Dermis microvascular lymphatic vessel endothelial cell (primary cell): ENCODE measurements at places on chromosomes 7 and 10. TPM values are rescaled to one million over a fixed set of nuclear protein-coding genes. Genes with fewer than 3 reads are reported as not detected.

Gene ANKRD16
- 4.5 and 5.7 TPM in 2 replicates for total RNA-seq

Gene TMEM236
- 0.38 and 0.64 TPM in 2 replicates for total RNA-seq

Gene SPDYE18
- total RNA-seq, result 0.26 and 0.38 TPM in 2 replicates

Gene ASZ1
- not detected in 2 replicates for total RNA-seq

- DNase-seq, result no peak
Measured at GRCh38 chr10:126634911-126635310, 35.6 kb downstream of the C10orf90 start.

DNA sequence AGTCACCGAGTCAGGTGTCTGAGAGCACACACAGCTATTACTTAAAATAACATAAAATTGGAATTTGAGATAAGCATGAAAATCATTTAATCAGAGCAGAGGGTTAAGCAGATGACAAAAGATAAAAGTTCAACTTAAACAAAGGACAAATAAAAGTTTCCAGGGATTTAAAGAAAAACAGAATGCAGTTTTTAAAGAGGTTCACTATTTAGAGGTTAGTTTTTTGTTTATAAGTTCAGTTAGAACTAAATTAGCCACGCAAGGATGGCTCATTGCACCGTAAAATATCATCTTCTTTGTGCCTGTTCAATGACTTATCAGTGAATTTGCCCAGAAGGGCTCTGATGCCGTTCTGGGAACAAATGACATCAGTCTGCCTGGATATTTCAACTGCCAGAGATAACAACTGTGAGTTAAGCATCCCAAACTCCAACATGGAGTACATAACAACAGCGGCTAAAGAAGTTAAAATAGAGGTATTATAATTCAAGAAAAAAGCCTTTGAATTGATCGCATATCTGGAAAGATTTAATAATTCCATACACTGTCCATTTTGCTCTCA, 107.8 kb downstream of the ANK3 start:
- no peak for DNase-seq

DNA sequence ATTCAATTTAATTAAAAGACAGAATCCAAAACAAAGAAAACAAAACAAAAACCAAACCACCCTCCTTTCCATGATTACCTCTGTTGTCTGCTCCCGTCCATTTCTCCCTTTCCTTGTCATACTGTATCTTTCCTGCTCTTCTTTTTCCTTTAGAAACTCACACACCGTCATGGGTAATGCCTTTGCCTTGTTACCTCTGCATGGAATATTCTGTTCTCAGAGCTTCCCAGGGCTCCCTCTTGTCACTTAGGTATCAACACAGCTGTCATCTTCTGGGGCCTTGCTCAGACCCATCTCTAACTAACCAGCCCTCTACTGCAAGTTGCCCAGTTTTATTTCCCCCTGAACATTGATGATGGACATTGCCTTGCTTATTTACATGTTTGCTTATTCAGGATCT, 30.2 kb upstream of the GIMAP8 start:
- no peak for DNase-seq

DNA sequence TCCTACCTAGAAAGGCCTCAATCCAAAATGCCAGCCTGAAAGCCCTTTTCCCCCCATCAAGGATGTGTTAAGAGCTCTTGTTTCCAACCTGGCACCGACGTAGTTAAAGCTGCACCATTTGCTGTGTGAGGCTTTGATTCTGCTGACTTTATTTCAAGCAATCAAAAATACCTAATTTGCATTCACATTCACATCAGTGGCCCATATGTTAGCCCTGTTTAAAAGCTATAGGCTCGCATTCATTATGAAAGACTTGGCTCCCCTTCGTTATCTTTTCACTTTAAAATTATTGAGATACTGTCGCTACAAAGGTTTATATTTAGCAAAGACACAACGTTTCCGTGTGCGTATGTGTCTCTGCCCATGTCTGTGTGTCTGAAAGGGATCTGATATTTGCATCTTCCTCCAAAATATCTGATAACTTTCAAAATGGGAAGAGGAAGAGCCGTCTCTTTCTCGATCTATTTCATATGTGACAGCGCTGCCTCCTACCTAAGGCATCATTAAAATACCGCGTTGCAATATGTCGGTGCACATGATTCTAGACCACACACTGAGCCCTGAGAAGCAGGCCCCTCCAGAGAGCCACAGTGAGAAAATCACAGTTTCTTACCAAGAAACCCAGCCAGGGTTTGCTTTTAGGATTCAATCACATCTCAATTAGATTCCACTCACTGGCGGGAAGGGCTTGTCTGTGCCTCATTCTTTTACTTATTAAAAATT, 57.1 kb upstream of the ITPRID1 start:
- DNase-seq, result no peak

- DNase-seq, result peak; percentile 93
Measured at GRCh38 chr7:92809760-92810573, 26.4 kb downstream of the CDK6 start.

GRCh38 chr7:74428023-74428422, 25.7 kb upstream of the GTF2IRD1 start:
- no peak for DNase-seq

GRCh38 chr7:114802632-114803031, 119.3 kb upstream of the MDFIC start:
- no peak for DNase-seq

DNA sequence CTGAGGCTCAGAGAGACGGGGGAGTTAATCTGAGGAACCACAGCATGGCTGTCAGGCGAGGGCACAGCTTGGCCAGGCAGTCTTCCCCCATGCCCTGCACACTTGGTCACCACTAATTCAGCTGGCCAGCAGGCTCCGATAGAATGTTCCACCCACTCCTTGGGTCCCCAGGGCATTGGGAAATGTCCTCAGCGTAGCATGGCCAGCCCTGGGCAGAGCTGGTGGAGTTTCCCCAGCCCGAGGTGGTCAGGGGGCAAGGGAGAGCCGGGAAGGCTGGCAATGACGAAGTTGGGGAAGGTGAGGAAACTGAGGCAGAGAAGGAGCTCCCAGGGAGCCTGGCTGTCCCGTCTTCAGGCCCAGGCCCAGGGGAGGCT, 12.1 kb upstream of the GRIFIN start:
- no peak for DNase-seq

- peak; percentile 72 for DNase-seq
Measured at GRCh38 chr7:123747620-123748141, 1.1 kb downstream of the WASL start.
